Natural killer cell (primary cell): ENCODE measurements at places on chromosomes 6 and 20.
A peak's percentile ranks its signal among the peaks of the same experiment; 100 is the strongest.

GRCh38 chr6:70107852-70108629 is 194.8 kb downstream of the COL9A1 start:
- DNase-seq = peak; percentile 55

DNA sequence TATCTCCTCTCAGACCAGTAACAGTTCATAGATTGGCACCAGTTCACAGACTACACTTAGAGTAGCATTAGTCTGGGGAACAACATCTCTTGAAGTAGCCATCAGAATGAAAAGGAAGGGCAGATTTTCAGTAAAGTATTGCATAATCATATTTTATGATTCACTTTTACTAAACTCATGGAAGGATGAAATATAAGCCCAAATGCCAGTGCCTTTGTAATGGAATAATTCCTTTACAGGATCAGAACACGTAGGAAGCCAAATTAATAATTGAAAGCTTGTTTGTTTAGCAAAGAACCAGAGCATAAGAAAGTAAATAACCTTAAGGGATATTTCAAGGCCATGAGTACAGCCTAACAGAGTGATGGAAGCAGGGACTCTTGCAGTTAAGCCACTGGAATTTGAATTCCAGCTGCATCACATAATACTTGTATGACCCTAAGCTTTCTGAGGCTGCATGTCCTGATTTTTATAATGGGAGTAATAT is 11.4 kb upstream of the LOC128125822 start:
- no peak for DNase-seq

- DNase-seq = no peak
Observed at GRCh38 chr20:32366380-32366779, 8.2 kb downstream of the ASXL1 start.

GRCh38 chr6:104613416-104614001 is 246.2 kb downstream of the HACE1 start:
- no peak for DNase-seq

DNA sequence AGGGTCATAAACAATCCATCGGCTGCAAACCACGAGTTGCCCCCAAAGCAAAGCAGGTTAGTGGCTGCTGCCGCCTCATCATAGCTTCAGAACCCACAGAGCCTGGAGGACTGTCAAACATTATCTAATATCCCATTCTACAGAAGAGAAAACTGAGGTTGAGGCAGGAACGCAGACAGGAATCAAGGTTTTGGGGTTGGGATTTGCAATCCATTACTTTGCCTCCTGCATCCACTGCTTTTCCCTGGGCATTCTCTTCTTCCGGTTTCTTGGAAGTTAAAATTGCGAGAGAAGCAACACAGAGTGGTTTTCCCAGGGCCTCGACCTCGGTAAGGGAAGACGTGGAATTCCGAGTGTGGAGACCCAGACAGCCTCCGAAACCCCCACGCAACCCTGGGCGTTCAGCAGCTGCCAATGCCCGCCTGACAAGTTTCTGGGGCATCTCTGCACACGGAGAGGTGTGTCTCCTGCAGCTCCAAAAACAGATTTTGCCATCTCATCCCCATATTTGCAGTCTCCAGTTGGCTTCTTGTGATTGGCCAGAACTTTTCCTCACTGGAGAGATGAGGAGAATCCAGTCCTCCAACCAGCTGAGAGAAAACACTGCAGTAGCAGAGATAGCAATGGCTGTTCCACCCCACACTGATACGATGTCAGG is 45.5 kb upstream of the SNAP25 start:
- DNase-seq = no peak

- peak; percentile 26 for DNase-seq
Observed at GRCh38 chr6:66897576-66897975, 1190.5 kb upstream of the EYS start.

DNA sequence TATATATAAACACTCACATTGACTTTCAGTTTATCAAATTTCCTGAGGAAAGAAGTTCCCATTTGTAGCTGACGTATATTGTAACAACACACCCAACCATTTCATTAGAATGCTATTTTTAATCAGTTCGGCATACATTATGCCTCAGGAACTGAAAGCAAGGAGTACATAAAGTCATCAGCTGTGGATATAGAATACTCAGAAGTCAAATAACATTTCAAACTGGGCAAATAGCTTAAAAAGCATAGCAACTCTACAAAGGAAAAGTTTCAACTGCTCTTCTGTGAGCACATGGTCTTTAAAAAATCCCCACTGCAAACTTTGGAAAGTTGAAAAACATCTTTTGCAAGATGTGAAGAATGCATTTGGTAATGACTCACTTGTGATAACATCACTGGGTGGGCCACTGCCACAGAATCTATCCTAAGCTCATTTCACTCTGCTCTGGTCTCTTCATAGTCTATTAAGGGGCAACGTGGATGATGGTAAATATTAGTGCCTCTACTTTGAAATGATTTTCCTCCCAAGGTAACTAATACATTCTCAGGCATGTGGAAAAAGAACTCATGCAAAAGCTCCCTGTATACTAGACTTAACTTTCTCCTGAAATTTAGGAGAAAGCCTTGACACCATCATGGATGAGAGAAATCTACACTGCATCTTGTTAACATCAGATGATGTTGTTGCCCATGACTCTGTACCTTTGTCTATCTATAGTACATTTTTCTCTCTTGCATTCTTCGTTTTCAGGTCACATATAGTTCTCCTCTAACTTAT is 49.2 kb downstream of the FYN start:
- DNase-seq = no peak

DNA sequence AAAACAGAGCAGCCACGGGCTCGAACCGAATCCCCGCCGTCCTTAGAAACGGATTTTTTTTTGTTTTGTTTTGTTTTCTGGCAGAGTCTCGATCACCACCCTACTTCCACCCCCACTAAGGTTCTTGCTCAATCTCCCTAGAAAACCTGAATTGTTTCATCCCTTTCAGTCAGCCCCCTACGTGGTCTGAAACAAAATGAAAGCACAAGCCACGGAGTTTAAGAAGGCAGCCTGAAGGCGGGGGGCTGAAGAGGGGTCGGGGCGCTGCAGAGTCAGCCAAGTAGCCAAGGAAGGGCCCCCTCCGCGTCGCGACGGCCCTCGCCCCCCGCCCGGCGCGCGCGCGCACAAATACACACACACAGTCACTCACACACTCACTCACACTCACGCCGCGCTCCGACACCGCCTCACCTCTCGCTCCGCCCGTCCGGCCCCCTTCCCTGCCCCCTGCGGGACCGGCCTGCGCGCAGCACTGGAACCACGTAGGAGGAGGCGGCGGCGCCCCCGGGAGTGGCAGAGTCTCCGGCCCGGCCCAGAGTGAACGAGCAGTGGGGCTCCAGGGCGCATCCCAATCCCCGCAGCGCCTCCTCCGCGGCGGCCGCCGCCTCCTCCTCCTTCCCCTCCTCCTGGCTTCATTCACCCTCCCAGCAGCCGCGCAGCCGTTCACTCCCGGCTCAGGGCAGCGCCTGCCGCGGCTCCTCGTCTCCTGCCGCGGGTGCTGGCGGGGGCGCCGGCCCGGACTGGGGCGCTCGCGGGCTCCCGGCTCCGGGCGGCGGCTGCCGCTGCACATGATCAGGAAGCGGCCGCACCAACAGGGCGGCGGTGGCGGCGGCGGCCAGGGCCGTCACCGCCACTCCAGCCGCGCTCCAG is 1.4 kb downstream of the ATXN1 start:
- DNase-seq = peak; percentile 75

DNA sequence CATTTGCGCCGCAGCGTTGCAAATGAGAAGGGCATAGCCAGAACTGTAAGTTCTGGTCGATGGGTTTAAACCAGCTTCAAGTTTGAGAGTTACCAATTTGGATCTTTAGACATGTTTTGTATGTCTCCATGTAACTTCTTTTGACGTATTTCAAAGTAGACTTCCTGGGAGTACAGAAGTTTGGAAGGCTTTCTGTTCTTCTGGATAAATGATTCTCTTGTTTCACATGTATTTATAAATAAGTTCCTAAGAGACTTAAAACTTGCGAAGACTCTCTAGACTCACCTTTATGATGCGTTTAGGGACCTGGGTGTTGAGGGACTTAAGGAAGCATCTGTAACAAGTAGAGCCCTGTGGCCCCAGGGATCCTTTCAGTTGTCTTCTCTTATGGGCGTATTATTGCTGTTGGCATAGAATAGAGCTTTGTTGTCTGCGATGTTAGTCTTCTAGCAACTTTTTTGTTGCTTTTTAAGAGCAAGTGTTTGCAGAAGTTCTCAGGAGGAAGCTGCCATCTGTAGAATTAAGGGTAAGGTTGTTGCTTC is 1.3 kb downstream of the CDYL start:
- no peak for DNase-seq

DNA sequence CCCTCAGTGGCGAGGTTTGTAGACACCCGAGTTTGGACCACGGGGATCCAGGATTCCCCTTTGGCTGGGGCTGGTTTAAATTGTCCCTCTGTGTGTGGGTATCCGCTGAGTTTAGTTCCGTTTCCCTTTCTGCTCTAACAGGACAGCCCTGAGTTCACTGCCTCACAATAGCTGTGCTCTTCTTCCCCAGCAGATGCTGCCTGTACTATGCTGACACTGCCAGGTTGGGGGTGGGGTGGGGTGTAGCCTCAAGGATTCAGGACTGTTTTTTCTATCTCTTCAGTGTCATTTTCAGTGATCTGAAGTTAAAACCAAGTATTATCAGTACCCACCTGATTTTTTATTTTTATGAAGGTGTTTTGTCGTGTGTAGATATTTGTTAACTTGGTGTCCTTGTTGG is 655.0 kb downstream of the COL12A1 start:
- DNase-seq = no peak

DNA sequence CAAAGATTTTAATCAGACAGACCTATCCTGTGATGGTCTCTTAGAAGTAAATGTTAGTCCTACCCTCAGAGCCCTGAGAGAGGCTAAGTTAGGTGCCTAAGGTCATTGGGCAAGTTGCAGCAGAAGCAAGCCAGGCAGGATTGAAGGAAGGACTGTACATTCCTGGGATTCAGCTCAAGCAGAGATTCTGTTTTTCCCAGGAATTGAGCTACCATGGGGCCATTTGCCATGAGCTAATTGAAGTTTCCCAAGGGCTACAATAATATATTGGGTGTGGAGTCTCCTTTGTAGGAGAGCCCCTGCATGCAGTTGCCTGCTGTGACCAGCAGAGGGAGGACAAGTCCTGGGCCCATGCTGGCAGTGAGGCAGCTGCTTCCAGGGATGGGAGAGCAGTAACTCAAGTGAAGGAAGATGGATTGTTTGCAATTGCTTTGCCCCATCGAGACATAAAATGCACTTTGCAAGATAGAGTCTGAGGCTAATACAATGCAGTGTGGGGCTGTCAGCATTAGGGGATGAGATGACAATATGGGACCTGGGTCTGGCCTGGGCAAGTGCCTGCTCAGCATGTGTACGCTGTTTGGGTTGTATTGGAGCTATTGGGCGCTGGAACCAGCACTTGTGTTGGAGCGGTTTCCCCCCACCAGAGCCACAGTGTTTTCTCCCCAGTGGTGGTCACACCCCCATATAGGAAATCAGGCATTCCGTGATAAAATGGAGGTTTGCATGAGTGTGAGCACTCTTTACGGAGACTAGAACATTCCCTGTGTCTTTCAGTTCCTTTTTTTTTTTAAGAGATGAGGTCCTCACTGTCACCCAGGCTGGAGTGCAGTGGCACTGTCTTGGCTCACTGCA is 27.9 kb downstream of the DNMT3B start:
- peak; percentile 60 for DNase-seq
